Stimulated activated CD4-positive, alpha-beta T cell treated with anti-CD3 and anti-CD28 coated beads, Interleukin-1b, Interleukin-23, amount 100 ng/mL, for 1 hour (primary cell): ENCODE measurements at places on chromosomes 7 and 10.

DNA sequence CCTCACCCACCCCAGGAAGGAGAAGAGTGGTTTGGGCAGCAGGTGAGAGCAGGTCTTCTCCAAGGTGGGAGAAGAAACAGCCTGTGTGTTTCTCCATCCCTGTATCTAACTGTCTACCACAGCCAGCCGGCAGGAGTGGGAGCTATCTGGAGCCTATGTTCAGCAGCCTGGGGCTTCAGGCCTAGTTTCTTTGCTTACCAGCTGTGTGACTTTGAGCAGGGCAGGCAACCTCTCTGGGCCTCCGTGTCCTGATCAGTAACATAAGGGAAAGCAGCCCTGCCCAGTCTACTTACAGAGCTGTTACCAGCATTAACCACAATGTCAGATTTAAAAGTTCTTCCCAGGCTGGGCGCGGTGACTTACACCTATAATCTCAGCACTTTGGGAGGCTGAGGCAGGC is 450.7 kb upstream of the ZMIZ1 start:
- DNase-seq, result no peak

GRCh38 chr7:69598487-69599285 is 411 bp downstream of the AUTS2 start:
- DNase-seq, result no peak

DNA sequence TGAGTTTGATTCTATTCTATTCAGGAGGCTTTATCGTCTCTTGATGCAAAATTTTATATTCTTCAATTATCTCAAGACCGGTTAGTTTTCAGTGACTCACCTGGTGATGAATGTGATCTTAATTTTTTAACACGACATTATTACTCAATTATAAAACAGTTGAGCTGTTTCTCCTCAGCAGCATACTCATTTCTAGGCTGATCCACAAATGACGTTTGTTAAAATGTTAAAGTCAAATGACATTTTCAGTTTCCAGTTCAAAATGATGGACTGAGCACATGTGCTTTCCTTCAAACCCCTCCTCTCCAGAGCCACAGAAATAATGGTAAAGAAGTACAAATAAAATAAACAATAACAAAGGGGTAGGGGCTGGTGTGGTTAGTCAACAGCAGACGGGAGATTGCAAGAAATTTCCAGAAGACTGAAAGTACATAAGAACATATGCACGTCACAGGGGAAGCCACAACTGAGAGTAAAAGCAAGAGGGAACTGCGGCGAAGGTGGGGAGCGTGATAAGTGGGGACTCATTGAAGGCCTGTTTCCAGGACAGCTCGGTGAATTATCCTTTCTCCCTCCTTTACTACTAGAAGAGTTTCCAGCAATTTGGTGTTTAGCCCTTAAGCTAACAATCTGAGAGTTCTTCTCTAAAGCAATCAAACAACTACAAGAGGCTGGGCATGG is 10.9 kb downstream of the MACROH2A2 start:
- DNase-seq, result no peak

- DNase-seq, result no peak
These were observed 95.2 kb downstream of the PHTF2 start for GRCh38 chr7:77893813-77894212.

- DNase-seq, result no peak
These were observed 490.8 kb downstream of the TNS3 start for GRCh38 chr7:47091141-47091540.

- no peak for DNase-seq
These were observed 360.3 kb upstream of the C7orf33 start for GRCh38 chr7:148230296-148230695.

DNA sequence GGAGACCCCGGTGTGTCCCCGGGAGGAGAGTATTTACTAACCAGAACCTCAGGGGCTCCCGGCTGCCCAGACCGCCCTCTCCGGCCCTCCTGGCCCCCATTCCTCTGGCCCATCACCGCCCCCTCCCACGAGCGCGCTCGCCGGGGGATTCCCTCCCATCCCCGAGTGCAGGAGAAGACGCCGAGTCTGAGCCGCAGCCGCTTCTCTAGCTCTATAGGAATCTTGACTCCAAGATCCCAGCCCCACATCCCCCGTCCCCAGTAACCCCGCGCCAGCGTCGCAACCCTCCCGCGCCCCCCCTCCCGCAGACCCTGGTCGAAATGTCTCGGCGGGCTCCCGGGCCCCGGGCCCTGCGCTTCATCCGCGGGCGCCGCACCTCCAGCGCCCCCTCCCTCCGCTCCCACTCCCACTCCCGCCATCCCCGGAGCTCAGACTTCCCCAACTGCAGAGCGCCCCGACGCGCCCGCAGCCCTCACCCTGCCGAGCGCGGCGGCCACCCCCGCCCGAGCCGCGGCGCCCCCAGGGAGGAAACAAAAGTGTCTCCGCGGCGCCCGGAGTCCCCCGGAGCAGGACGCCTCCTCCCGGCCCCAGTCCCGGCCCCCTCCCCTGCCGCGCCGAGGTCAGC is 541 bp downstream of the ELMO1 start:
- no peak for DNase-seq

GRCh38 chr10:11933577-11934223 is 108.9 kb downstream of the UPF2 start:
- DNase-seq, result no peak

DNA sequence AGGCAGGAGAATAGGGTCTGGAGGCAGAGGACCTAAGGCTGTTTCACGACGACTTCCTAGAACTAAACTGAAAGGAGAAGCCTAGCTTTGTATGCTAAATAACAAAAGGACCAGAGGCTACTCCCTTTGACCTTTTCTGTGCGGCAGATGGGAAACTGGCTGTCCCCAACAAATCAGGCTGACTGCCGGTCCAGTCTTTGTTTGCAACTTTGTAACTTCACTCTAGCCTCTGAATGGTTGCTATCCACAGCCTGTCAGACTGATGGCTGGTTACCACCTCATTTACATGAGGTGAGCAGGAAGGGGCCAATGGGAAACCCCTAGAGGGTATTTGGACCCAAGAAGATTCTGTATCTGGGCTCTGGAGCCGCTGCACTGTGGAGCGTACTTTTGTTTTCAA is 132.6 kb upstream of the SHH start:
- no peak for DNase-seq

GRCh38 chr10:119655566-119656001 is 4.4 kb downstream of the BAG3 start:
- no peak for DNase-seq

DNA sequence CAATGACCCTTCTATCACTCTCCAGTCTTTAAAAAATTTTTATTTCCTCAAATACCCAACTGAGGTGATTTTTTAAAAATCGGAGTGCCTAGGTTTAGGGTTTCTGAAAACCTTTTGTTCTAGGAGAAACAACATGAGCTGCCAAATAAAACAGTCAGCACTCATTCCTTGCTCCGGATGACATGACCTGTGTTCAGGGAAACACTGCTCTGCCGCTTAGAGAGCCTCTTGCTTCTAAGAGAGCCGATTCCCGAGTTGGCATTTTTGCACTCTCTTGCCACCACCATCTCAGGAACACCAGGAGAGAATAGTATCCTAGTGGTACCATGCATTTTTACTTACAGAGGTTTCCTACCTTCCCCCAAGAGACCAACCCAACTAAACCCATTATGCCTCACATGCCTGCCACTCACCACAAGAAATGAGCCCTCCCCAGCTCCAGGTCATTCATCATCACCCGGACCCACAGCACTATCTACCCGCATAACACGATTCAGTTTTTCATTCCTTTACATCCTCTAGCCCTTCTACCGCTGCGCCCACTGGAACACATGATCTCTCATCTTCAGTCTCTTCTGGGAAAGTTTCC is 365.4 kb downstream of the THSD7A start:
- DNase-seq, result no peak

DNA sequence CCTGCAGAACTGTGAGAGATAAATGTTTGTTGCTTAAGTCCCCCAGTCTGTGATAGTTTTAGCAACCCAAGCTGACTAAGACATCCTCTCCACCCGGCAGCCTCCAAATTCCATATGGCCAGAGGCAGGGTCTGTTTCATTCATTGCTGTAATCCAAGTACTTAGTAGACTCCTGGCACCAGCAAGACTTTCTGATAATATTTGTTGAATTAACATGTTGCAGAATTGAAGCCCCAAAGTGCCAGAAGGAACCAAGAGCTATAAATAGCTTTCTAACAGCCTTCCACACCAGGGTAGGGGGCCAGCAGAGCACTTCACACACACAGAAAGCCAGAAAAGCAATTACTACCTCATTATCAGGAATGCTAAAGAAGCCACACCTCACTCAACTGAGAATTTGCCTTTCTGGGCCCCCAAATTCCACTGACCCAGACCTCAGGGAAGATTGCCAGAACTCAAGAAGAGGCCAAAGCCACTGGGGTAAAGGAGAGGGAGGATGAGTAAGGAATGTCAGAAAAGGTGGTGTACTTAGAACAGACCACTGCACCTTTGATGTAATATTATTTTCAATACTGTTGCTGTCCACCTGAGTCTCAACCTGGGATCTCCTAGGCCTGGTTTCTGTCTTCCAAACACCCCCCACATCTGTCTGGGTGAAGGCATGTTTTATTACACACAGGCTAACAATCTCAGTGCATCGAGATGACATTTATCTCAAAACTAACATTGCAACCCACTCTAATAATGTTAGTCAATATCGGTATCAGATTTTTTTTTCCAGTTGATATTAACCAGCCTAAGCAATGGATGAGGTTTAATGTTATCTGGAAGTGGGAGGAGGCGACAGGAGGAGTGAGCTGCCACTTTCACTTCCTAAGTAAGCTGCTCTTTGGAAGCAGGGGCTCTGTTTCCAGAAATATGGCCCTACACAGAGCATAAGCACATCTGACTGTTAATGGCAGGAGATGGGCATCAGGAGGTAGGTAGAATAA is 5.5 kb downstream of the NOD1 start:
- no peak for DNase-seq

GRCh38 chr10:64365663-64366062 is 844.5 kb downstream of the REEP3 start:
- no peak for DNase-seq

DNA sequence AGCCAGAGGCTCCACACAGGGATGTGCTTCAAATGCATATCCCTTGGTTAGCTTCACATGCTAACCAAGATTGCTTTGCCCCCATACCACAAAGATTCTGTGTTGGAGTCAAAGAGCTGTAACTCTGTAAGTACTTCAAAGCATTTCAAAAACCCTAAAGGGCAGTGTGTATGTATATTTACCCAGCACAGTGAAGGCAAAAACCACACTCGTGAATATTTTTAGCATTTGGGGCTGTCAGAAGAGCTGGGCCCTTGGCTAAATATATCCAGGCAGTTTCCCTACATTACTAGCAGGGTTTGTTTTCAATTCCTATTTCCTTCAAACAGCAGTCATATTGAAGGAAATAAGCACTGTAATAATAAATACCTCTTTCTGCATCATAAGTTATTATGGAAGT is 84.2 kb upstream of the STEAP1B start:
- DNase-seq, result no peak

GRCh38 chr7:107387573-107388219 is 82.2 kb upstream of the GPR22 start:
- no peak for DNase-seq

DNA sequence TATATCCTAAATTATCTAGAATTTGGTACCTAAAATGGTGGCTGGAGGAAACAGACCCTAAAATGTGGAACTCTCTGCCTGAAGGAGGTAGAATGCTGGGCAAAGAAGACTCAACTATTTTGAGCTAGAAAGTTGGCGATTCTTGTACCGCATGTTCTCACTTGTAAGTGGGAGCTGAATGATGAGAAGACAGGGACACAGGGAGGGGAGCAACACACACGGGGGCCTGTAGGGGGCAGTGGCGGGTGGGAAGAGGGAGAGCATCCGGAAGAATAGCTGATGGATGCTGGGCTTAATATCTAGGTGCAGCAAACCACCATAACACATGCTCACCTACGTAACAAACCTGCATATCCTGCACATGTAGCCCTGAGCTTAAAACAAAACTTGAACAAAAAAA is 250.6 kb downstream of the CALN1 start:
- DNase-seq, result no peak

GRCh38 chr7:4849390-4849789 is 12.4 kb downstream of the PAPOLB start:
- no peak for DNase-seq

DNA sequence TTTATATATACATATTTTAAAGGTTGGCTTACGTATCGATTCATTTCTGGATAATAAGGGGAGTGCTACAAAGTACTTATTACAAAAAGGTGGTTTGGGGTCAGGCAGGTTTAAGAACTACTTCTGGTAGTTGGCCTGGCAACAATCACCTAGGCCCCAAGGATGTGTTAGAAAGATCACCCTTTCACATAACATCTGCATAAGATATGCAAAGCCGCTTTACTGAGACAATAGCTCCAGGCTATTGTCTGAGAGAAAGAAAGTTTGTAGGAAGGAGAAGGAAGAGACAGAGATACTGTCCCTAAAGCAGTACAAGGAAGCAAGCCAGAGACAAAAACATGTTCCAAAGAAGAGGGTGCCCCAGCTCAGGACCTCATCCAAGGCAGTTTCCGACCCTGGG is 6.2 kb downstream of the PAXIP1 start:
- no peak for DNase-seq

- DNase-seq, result no peak
These were observed 36.6 kb upstream of the LEP start for GRCh38 chr7:128204455-128204854.

GRCh38 chr10:118035354-118036005 is 11.3 kb downstream of the RAB11FIP2 start:
- no peak for DNase-seq

DNA sequence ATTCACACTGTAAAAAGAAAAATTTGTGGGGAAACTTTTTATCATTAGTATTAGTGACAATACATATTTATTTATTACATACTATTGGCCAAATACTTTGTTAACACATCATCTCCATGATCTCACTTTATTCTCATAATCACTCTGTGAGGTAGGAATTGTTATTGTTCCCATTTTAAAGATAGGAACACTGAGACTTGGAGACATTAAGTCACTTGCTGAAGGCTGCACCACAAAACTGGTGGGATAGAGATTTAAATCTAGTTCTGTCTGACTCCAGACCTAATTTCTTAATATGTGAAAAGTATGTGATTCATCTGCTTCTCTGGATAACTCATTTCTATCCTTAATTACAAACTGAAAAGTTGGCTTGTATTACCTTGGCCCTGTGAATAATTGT is 8.2 kb downstream of the PPP1R3C start:
- DNase-seq, result no peak

- DNase-seq, result no peak
These were observed 176.2 kb downstream of the GNAT3 start for GRCh38 chr7:80335511-80336231.

GRCh38 chr10:129850790-129851189 is 113.3 kb downstream of the EBF3 start:
- DNase-seq, result no peak

- no peak for DNase-seq
These were observed 2.6 kb upstream of the MBL2 start for GRCh38 chr10:52775132-52775647.

- no peak for DNase-seq
These were observed 19.0 kb upstream of the SLC26A4 start for GRCh38 chr7:107641676-107642075.

- DNase-seq, result no peak
These were observed 179.3 kb downstream of the WNT2 start for GRCh38 chr7:117143580-117143979.

DNA sequence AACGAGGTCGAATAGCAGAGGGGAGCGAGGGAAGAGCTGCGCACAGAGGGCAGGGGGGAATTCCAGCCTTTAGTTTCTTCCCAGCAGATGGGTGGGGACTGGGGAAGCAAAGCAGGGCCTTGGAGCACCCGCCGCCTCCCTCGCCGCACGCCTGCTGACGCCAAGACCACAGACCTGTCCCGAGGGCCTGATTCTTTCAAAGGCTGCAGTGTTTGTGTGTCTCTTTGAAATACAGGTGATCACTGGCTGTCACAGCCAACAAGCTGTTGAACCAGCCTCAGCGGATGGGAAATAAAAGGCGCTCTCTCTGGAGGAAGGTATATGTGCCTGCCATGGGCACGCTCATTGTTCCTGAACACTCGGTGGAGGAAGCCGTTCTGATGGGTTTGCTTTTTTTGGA is 119.3 kb downstream of the FAM53B start:
- DNase-seq, result no peak
